ENCODE measurements at places on chromosomes 2 and 18.

DNA sequence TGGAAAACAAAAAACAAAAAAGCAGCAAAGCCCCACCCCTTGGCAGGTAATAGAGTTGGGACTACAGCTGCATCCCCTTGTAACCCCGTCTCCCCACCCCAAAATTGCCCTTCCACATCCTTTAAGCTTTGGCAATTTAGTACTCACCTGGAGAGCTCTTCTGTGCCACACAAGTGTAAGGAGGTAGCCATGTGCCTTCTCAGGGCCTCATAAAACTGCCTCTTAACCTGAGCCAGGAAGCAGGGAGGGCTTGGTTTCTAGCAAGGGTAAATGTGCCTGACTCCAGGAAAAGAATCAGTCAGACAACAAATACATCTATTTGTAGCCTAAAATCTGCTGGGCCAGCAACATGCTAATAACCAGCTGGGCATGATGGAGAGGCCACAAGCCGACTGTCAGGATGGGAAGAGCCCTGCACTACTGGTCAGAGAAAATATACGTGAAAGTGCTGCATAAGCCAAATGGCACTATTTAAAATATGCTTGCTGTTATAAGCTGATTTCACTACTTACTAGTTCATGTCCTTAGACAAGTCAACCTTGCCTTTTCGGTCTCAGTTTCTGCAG lies 46.3 kb downstream of the NOP58 start:
- DNase-seq = no peak

GRCh38 chr2:18169121-18169892 lies 290.8 kb downstream of the KCNS3 start:
- DNase-seq = no peak

DNA sequence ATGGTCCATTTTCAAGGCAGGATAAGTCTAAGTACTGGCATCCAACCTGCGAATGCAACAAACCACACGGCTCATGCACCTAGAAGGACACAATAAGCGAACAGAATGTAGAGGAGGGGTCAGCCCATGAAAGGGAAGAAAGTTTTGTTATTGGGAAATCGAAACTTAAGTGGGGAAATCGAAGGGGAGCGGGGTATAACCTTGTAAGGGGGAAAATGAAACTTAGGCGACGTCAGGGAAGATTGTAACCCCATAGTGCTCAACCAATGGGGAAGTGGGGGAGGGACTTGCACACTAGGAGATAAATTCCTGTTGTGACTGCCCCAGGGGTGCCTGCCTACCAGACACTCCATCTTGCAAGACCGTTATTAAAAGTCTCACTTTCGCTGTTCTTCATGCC lies 15.6 kb upstream of the OTOF start:
- DNase-seq = no peak

- DNase-seq = peak; percentile 60
Observed at GRCh38 chr18:77103187-77103850, 29.3 kb downstream of the MBP start.

- no peak for DNase-seq
Observed at GRCh38 chr2:74884866-74885265, 50.9 kb downstream of the HK2 start.

DNA sequence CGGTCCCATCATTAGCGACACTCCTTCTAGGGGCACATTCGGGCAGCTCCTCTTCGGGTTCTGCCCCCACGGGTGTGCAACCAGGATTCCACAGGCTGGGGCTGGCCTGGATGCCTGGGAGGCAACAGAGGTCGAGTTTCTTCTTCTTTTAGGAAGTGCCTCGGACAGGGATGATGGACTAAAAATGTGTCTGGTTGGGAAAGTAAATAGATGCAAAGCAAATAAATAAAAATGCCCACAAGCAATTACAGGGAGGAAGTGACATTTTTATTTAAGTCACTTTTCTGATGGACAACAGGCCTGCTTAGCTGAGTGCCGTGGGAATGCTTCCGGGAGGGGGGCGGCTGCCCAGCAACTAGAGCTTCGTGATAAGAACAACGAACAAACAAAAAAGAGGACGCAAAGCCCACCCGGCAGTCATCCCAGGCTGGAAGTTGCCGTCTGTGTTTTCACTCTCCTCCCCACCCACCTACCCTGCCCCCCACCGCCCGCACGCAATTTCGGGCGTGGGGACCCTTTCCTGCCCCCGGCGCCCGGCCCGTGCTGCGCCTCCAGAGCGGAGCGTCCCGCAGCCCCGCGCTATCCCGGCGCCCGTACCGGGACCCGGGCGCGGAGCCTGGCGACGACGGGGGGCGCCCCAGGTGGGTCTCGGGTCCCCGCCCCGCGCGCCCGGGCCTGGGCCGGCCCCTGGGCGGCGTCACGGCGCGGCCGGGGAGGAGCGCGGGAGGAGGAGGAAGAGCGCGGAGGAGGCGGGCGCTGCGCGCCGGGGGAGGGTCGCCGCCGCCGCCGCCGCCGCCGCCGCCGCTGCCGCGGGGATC lies 412 bp upstream of the NCK2 start:
- peak; percentile 64 for DNase-seq

DNA sequence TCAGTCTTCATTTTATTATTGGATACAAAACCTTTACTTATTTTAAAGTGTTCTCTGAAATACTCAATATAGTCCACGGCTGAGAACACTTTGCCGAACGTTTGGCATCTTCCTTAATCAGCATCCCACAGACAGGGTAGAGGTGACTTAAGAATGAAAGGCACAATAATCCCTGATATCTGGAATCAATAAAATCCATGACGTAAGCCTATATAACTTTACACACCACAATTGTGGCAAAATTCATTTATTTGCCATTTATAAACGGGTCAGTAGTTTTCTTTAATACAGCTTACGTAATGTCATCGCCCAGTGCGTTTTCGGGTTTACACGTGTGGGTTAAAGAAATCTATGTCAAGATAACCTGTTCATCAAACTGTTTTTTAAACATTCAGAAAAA lies 1.3 kb downstream of the MGAT4A start:
- no peak for DNase-seq

- no peak for DNase-seq
Observed at GRCh38 chr2:30781451-30781850, 25.8 kb downstream of the CAPN13 start.

Data from fibroblast of skin of right quadriceps (primary cell).